ENCODE measurements at places on chromosomes 1 and 21. TPM values are rescaled to one million over a fixed set of nuclear protein-coding genes. Genes with fewer than 3 reads are reported as not detected.

- DNase-seq: peak; percentile 53
These were observed 85.2 kb upstream of the VAV3 start for GRCh38 chr1:108050158-108050557.

The PPIE gene
- total RNA-seq: 16.2 TPM

GRCh38 chr21:14712121-14712715 lies 166.1 kb upstream of the SAMSN1 start:
- DNase-seq: no peak

DNA sequence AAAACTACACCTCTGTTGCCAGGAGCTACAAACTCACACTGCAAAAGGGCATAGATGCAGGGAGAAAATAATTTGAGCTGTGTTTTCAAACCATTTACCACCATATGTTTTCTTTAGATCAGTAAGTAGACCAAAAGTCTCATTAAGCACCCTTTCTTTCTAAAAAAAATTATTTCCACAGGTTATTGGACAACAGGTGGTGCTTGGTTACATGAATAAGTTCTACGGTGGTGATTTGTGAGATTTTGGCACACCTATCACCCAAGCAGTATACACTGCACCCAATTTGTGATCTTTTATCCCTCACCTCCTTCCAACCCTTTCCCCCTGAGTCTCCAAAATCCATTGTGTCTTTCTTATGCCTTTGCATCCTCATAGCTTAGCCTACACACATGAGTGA lies 21.1 kb downstream of the MAP10 start:
- DNase-seq: no peak
